ENCODE measurements at places on chromosomes 1 and 21.

- DNase-seq, result no peak
Observed at GRCh38 chr1:226737819-226738420, 1.2 kb downstream of the ITPKB start.

- DNase-seq, result no peak
Observed at GRCh38 chr1:218480137-218480536, 135.0 kb downstream of the TGFB2 start.

DNA sequence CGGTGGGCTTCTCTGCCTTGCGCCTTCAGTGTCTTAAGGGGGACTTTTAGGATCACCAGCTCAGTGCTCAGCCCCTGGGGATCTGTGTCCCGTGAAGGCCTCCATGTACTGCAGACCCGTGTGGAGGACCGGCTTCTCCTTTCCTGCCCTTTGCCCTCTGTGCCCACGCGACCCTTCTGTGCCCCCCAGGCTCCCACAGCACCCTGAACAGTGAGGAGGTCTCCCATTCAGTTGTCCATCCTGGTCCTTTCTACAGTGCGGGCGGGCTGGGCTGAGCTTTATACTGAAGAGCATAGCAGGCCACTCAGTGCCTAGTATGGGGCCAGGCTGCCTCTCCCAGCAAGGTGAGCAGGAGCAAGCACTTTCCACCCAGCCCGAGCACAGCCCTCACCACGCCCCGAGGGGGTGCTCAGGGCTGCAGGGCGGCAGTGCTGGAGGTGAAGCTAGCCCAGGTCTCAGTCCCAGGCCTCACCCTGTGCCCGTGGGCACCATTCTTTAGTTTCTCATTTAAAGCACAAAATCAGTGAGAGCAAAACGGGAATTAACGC, 7.6 kb upstream of the TFF1 start:
- DNase-seq, result no peak

DNA sequence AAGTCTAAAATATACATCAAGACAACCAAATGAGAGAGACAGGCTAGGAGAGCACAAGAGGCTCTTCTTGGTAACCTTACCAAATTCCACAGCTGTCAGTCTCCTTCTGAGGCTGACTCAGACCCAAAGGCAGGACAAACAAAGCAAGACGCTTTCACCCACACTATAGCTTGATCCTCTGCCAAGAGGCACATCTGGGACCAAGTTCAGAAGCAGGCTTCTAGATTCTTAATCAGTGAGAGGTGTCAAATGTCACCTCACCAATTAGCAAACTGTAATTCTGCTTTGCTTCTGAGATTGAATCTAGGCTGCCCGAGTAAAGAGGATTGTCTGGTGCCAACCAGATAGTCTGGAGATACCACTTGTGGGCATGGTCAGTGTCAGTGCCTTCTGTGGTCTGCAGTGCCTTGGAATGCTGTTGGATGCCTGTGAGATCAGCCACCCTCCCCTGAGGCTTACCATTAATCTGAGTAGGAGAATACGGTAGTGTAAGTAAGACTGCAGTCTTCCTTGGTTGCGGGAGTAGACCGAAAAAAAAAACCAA, 151.0 kb downstream of the FMN2 start:
- no peak for DNase-seq

DNA sequence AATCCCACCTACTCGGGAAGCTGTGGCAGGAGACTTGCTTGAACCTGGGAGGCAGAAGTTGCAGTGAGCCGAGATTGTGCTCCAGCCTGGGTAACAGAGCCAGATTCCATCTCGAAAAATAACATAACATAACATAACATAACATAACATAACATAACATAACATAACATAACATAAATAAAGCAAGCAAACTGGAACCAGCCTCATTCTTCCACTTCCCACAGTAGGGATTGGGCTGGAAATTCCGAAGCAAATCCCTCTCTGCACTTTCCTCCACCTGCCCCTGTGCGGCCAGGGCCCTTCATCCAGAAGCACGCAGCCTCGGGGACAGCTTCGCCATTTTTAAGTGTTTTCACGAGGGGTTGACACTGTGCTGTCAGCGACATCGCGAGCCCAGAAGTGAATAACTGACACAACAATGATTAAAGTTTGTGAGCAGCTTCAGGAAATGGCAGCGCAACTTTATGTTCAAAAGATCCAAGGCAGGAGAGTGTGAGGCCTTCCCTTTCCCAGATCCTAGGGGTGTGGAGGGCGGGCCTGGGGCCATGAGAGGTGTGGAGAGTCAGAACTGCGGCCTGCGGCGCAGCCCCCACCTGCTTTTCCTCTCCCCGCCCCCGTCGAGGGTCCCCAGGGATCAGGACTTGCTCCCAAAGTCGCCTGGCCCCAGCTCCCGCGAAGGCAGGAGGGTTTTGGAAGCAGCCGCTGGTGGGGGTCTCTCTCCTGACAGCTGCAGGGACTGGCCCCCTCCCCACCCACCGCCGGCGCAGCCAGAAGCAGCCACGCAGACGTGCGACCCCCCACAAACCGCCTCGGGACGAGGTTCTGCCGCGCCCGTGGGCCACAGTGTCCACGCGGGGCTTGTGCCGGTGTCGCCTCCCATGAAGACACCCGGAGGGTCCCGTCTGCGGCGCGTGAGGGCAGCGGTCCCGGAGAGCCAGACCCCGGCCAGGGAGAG, 651 bp upstream of the GABRD start:
- DNase-seq, result no peak

DNA sequence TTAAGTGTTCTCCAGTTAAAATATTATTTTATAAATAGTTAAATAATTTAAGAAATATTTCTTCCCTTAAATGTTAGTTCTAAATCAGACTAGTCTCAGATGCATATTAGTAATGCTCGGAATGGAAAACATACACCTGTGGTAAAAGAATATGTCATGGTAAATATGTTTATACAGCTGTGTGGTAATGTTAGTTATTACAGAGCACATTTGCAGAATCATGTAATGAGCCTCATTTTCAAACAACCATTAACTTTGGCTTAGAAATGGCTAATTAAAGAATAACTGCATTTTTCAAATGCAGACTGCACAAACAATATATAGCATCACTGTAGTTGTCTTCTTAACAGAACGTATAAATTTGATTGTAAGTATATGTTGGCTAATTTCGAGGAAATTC, 90.3 kb downstream of the DISP1 start:
- no peak for DNase-seq

DNA sequence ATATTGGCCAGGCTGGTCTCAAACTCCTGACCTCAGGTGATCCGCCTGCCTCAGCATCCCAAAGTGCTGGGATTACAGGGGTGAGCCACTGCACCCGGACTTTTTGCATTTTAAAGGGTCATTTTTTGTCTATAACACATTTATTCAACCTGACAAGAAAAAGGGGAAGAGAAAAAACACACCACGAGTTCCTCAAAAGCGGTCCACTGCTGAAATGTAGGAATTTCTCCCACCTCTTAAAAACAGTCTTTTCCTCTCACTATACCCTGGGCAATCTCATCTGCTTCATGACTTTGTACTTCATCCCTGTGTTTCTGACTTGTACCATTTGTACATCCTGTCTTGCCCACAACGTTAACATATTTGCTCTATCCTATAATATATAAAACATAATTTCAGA, 413.3 kb upstream of the PTBP2 start:
- no peak for DNase-seq

DNA sequence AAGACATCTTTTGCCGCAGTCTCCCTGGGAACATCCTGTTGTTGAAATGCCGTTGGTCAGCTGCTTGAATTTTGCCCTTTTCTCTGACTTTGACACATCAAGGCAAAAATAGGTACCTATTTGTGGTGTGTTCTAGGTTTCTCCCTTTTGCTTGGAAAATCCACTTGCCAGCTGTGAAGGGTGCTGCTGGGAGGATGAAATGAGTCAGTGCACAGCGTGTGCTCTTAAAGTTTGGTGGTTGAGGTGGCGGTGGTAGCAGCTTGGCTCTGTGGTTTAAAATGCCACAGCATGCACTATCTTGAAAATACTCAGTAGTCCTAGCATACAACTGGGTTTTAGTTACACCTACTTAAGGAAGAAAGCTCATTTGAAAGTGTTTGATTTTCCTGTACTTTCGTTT, 183.8 kb downstream of the DHRS3 start:
- no peak for DNase-seq

- no peak for DNase-seq
Observed at GRCh38 chr1:227190321-227190720, 128.0 kb downstream of the CDC42BPA start.

DNA sequence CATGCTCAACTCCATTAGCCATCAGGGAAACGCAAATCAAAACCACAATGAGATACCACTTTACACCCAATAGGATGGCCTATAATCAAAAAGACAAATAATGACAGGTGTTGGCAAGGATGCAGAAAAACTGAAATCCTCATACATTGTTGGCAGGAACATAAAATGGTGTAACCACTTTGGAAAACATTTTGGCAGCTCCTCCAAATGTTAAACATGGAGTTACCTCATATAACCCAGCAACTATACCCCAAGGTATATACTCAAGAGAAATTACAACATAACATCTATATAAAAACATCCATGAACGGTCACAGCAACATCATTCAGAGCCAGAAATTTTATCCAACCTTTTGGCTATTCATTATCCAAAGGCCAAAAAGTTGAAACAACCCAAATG, 11.6 kb downstream of the EIF4G3 start:
- DNase-seq, result no peak

- DNase-seq, result no peak
Observed at GRCh38 chr1:118116909-118117308, 68.1 kb downstream of the SPAG17 start.

- DNase-seq, result no peak
Observed at GRCh38 chr1:173775578-173776226, 48.8 kb upstream of the DARS2 start.

DNA sequence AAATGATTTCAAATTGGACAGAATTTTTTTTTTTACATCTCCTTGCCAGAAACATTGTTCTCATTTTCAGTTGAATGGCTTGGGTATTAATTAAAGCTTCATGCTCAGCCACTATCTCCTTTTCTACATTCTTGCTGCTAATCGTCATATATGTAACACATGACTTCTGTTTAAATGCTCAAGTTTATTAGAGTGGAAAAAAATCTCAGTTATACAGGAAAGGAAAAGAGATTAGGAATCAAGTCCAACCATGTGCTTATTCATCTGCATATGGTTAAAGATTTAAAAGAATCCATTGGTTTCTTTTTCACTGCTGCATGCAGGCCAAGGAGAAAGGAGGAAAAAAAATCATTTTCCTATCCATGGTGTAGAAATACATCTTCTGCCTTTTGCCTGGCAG, 47.3 kb upstream of the CNN3 start:
- DNase-seq, result no peak

- DNase-seq, result peak; percentile 83
Observed at GRCh38 chr1:26321315-26322041, 3.7 kb downstream of the CD52 start.

DNA sequence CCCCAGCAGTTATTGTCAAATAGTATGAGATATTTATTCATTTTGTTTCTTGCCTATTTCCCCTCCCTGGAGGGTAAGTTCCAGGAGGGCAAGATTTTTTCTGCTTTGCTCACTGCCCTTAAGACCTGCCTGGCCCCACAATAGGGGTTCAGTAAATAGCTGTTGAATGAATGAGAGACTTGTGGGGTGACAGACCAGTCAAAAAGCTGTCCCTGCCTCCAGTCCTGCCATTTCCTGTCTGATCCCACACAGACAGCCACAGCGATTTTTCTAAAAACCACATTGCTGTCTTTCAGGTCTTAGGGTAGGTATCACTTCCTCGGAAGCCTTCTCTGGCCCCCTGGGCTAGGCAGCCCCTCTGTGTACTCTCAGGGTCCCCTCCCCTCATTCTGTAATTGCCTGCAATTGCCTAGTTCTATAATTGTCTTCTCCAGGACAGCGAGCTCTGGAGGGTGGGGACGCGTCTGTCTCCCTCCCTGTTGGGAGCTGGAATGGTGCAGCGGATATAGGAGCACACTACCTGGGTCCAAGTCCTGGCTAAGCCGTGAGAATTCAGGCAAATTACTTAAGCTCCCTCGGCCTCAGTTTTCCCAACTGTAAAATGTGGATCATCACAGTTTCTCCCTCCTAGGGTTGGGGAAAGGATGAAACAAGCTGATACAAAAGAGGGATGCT, 1.8 kb upstream of the EXTL1 start:
- no peak for DNase-seq

DNA sequence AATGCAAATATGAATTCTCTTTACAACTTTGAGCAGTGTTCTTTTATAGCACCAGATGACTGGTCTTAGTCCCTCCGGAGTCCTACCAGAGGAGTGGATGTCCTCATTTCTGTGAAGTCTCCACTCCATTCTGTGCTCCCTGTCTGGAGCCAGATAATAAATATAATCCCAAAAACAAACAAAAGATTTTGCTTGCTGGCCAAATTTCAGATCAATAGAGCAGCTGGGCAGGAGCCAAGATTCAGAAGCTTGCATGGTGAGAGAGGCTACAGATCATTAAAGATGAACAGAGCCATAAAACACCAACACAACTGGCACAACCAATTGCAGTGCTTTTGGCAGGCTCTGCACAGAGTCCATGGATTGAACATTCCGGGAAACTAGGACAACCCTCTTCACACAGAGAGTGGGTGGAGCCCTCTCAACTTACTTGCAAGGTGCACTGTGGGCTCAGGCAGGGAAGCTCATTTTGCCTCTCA, 231.5 kb upstream of the SNX7 start:
- no peak for DNase-seq

DNA sequence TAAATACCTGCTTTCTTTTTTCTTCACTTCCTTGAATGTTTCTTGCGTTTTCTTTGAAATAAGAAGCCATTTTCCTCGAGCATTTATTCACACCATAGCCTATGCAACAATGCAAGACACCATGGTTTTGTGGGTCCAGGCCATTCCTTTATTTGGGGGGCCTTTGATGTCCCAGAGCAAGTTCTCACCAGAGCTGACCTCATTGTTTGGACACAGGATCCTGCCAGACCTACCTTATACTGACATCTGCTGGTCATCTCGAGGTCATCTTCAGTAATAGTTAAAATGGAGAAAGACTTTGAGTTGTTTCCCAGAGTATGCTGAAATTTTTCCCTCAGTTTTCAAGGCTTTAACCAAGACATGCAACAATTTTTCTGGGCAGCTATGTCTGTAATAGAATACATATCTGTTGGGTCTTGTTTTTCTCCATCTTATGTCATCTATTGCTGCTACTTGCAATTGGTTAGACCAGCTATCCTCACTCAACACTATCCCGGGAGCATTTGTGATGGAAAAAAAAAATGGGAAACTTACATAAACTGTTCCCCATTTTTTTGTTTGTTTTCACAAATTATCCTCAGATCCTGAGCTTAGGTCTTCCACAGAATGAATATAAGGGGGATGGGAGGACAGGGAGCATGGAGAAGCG, 34.0 kb upstream of the BACE2 start:
- DNase-seq, result peak; percentile 59

- DNase-seq, result no peak
Observed at GRCh38 chr1:181257117-181257516, 168.6 kb downstream of the IER5 start.

- no peak for DNase-seq
Observed at GRCh38 chr1:1527092-1527816, 13.2 kb downstream of the TMEM240 start.

GRCh38 chr1:31795096-31795675, 20.6 kb downstream of the SPOCD1 start:
- no peak for DNase-seq

- no peak for DNase-seq
Observed at GRCh38 chr1:37089750-37090149, 55.4 kb upstream of the GRIK3 start.

- no peak for DNase-seq
Observed at GRCh38 chr1:6848816-6849215, 63.6 kb downstream of the CAMTA1 start.
